ENCODE measurements at places on chromosomes 4 and X.
A peak's percentile ranks its signal among the peaks of the same experiment; 100 is the strongest.

GRCh38 chrX:13433298-13433605 lies 113.4 kb upstream of the ATXN3L start:
- no peak for DNase-seq

DNA sequence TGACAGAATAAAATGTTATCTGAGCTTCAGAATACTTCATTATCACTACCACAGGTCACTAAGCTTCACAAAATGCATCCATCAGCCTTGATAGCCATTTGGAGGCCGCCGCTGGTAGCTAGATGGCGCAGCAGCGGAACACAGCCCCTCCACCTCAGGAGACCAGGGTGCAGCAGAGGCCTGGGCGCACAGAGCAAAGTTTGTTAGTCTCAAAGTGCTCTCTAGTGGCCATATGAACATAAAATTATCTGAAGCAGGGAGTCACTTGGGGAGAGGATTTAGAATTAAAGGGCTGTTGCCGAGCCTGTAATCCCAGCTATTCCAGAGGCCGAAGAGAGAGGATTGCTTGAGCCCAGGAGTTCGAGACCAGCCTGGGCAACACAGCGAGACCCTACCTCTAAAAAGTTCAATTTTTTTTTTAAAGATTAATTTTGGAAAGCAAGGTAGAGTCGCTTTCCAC lies 8.1 kb upstream of the DCTD start:
- peak; percentile 31 for DNase-seq

DNA sequence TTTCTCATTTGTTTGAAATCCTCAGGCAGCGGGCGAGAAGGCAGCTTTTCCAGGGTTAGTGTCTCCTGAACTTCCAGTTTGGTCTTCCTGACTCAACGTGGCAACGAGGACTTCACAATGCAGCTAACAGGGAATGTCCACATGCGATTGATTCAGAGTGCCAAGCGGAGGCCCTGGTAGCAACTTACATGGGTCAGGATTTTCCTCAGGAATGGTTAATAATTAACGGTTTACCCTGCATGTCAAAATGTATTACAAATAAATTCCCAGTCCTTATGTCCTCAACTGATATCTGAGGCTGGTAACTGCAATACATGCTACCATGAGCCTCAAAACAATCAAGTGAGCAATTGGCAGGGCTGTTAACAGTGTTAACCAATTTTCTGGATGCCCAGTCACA lies 67.2 kb downstream of the MAP3K15 start:
- no peak for DNase-seq

GRCh38 chr4:7984286-7984925 lies 44.7 kb upstream of the AFAP1 start:
- DNase-seq: no peak

GRCh38 chrX:65741823-65742222 lies 74.4 kb downstream of the MSN start:
- DNase-seq: no peak

- peak; percentile 15 for DNase-seq
Observed at GRCh38 chr4:1309261-1310010, 19.7 kb downstream of the MAEA start.

DNA sequence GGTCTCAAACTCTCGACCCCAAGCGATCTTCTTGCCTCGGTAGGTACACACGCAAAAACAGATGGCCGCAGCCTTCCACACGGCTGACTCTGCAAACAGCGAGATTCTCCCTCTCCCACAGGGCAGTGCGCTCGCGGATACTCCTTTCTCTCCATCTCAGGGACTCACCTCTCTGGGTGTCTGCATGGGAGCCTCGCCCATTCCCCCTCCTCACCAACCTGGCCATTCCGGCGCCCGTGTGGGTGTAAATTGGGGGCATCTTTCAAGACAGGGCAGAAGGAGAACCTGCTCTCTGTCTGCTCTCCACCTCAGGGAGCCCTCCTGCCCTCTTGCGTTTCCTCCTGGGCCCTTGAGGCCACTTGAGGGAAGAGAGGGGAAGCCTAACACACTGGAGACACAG lies 4.4 kb downstream of the CTAG2 start:
- DNase-seq: no peak

- DNase-seq: no peak
Observed at GRCh38 chr4:78424461-78424860, 127.1 kb upstream of the ANXA3 start.

GRCh38 chr4:32189788-32190187 lies 1469.6 kb downstream of the PCDH7 start:
- DNase-seq: no peak

DNA sequence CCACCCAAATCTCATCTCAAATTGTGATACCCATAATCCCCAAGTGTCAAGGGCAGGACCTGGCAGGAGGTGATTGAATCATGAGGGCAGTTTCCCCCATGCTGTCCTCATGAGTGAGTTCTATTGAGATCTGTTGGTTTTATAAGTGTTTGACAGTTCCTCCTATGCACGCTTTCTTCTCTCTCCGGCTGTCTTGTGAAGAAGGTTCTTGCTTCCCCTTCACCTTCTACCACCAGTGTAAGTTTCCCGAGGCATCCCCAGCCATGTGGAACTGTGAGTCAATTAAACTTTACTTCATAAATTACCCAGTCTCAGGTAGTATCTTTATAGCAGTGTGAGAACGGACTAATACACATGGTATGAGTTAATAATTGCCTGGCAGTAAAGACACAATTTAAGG lies 581.7 kb upstream of the AMOT start:
- DNase-seq: no peak
